ENCODE measurements at places on chromosomes 1 and 21.
A peak's percentile ranks its signal among the peaks of the same experiment; 100 is the strongest.

DNA sequence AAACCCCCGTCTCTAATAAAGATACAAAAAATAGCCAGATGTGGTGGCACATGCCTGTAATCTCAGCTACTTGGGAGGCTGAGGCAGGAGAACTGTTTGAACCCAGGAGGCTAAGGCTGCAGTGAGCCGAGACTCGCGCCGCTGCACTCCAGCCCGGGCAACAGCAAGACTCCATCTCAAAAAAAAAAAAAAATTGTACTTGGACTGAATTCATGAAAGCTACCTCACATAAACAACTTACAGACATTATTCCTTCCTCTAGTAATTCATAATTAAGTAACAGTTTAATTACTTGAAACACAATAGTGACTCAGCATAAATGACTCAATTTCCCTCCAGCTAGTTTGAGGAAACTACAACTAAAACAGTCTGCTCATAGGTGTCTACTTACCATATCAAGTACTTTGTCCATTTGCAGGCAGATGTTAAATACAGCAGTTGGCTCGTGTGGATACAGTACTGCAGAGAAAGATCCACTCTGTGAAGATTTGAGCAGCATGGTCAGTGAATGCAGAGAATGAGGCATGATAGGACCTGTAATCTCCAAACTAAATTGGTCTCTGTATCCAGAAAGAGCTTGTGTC lies 9.4 kb downstream of the DONSON start:
- no peak for DNase-seq

GRCh38 chr1:30683699-30684098 lies 39.7 kb downstream of the MATN1 start:
- DNase-seq: no peak

DNA sequence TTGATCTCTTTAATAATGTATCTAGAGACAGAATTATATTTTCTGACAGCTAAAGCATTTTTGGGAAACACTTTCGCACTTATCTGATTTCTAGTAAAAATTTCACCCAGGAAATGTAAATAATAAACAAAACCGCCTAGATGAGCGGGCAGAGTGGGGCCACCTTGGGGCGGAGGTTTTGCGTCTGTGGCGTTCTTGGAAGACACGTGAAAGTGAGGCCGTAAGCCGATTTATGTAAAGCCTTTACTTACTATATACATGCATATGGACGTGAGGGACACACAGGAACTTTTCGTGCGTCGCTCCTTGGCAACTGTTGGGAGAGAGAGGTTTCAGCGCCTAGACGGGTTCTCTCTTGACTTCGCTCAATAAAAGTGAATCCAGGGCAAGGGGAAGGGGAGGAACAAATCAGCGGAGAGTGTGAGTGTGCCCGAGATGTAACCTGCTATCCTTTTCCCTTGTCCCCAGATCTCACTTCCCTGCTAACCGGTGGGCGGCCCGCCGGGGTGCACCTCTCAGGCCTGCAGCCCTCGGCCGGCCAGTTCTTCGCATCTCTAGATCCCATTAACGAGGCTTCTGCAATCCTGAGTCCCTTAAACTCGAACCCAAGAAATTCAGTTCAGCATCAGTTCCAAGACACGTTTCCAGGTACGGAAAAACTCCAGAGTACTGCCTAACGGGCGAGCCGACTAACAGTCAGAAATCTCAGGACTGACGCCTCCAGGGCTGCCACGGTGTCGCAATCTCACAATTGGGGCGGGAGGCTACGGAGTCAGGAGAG lies 1.7 kb downstream of the HLX start:
- peak; percentile 62 for DNase-seq

DNA sequence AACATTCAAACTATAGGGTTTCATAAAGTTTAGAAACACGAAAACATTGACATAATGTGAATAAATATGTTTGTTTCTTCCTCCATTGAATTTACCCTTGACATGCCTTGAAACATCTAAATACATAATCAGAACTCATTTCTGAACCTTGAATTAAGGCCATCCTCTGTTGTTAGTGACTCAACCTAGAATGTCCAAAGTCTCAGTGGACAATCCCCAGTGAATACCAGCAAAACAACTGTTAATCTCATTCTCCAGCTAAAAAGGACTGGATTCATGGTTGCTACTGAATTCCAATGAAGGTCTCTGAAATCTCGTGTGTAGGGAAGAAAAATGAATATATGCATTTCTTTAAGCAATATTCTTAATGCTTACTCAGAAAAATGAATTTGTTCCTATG lies at the start of gene OR2L2:
Gene OR2L2, plus strand, starts transcription at position 301 of the 400 bp plus-strand sequence. CDS start 8,198 bp downstream, outside the sequence.
- no peak for DNase-seq

Measured in GM13976 (cell line).